ENCODE measurements at places on chromosomes 11 and 22. TPM values are rescaled to one million over a fixed set of nuclear protein-coding genes. Genes with fewer than 3 reads are reported as not detected.

The XRRA1 gene
- total RNA-seq: 5.9 TPM

The CCDC87 gene
- total RNA-seq: not detected

The OLFML1 gene
- total RNA-seq: 19.0 TPM

The RPS6KA4 gene
- 28.7 TPM for total RNA-seq

The KLHL35 gene
- not detected for total RNA-seq

The DDI1 gene
- total RNA-seq: not detected

The CLTCL1 gene
- 20.5 TPM for total RNA-seq

The LRRN4CL gene
- 36.2 TPM for total RNA-seq

DNA sequence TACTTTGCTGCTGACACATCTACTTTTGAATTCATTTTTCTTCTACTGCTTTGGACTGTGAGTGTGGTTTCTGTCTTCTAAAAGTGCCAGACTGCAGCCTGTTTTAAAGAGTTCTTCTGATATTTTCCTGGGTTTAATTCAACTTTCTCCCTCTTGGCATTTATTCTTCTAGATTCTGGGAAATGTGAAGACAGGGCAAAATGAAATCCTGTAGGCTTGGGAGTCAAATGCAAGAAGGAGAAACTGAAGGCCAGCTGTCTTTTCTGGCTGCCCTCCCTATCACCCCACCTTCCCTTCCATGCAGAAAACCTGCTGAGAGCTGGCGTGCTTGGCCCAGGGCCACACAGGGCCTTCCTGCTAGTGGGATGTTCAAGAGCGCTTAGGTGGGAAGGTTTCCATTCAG is 7.6 kb downstream of the ZNF70 start:
- DNase-seq: no peak

DNA sequence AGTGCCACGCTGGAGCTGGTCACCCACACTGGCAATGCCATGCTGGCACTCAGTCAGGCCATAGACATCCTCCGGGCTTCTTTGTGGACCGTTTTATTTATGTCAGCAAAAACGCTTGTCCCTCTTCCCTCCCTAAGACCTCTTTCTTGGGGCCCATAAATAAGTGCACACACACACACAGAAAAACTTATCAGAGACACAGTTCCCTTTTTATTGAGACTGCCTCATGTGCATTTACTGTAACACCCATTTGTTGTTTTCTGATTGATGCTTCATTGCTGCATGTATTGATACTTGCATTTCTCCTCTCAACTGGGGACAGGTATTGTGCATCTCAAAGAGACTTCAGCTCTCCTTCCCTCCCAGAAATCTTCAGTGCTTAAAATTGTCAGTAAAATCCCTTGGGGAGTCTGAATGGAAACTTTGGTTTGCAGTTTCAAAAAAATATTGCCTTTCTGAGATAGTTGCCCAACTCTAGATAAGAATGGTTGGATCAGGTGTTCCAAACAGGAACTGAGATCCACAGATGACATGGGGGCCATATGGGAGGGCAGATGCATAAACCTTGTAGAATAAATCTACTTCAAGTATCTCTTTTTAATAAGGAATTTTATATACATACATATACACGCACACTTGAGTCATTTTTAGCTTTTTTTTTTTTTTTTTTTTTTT is 50.9 kb downstream of the PPP2R1B start:
- DNase-seq: no peak

DNA sequence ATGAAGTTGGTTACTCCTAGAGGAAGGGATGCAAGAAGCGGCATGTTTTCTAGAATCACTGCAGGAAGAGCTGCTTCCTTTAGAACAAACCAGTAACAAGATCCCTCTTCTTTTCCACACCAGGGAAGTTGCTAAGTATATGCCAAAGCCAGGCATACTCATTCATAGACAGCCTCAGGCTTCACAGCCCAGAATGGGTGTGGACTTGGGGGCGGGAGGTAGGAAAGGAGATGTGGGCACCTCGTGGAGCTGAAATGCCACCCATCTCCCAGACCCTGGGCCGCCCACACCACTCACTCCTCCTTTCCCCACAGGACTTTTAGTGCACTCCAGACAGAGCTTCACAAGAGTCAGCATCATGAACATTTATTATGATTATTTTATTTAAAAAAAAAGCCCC is 16.0 kb upstream of the TMEM121B start:
- DNase-seq: no peak

DNA sequence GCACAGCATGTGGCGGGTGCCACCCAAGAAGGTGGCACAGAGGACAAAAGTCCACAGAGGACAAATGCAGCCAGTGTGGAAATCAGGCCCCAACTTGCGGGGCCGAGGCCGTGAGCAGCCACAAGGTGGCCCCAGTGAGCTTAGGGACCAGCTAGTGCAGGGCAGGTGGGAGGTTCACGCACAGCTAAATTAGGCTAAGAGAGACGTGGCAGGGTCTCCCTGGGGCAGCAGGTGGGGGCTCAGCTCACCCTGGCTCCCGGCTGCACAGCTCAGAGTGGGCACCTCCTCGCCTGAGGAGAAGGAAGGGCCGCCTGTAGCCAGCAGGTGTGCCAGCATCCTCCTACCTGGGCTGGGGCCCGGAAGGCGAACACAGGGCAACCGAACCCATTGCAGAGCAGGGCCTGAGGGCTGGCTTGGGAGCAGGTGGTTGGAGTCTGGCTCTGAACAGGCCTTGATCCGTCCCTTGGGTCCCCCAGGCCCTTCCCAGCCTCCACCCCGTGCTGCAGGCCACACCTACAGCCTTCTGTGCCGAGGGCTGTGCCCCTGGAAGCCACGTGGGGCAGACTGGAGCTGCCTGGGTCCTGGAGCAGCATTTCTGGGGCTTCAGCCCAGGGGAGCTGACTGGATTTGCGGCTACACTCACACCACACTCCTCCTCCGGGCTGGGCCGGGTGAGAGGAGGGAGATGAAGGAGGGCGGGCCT is 26.1 kb upstream of the CELSR1 start:
- DNase-seq: peak; percentile 56

DNA sequence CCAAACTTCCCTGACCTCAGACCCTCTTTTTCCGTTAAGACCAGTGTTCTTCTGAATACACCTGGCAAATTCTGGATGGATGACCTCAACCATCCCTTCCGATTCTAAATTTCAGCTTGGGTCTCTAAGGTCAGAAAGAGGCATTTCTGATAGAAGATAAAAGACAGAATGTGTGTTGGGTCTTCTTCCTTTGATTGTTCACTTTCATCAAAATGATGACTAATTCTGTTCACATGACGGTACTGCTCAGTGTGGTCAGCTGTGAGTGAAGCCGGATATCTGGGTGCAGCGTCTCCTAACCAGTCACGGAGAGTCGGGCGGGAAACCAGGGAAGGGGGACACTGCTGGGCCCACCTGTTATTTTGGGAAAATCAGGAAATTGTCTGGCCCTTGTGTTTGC is 151.6 kb upstream of the NAV2 start:
- no peak for DNase-seq

DNA sequence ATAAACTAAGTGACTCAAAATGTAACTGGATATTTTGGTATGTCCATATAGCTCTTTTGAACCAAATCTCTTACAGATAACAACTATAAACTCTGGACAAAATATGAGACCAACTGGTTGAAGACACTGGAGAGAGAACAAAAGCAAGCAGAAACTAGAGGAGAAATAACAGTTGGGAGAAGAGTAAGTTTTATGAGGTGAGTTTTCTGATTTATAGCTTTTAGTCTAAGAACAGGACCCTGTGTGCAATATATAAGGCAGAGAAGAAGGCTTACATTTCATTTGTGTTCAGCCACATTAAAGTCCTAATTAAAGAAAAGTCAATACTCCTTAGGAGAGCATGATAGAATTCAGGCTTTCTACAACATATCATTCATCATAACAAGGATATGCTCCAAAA is 71.0 kb upstream of the AMOTL1 start:
- DNase-seq: no peak

GRCh38 chr11:67583247-67584204 is at the start of gene GSTP1:
Gene GSTP1, plus strand, starts transcription at chr11:67583812. Its CDS starts 32 bp downstream, at chr11:67583844.
- peak; percentile 94 for DNase-seq

DNA sequence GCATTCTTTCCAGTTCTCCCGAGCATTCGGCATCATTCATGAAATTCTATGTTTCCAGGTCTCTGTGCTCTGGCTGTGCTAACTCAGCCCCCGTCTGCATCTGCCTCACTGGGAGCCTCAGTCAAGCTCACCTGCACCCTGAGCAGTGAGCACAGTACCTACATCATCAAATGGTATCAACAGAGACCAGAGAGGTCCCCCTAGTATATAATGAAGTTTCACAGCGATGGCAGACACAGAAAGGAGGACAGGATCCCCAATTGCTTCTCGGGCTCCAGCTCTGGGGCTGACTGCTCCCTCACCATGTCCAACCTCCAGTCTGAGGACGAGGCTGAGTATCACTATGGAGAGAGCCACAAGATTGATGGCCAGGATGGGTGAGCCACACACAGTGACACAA is 52.8 kb upstream of the IGLL5 start:
- no peak for DNase-seq

DNA sequence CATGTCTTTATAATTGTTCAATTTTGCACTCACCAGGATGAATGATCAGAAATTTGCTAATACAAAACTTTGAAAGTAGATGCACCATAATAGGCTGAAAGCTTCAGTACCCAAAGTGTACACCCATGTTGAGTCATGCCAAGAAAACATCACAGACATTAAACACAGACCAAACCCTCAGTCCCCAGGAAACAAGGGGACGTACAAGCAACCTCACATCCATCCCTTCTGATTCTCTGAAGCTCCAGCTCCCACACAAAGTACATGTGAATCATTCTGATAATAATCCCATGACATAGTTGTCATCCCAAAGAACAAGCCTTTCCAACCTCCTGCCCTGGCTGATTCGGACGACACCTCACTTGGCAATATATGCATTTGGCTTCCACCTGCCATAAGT is 183.8 kb downstream of the SNX19 start:
- no peak for DNase-seq

- no peak for DNase-seq
These were observed 125.2 kb downstream of the TEAD1 start for GRCh38 chr11:12799334-12799835.

DNA sequence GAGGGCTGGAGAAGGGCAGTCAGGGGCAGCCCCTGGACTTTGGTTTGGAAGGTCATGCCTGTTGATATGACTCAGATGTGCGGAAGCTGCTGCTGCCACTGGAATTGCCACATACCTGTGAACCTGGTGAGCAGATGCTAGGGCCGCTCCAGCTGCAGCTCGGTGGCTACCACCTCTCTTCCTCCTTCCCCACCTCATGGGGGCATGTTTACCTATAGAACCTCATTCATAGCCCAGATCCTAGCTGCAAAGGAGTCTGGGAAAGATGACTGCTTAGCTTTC is 17.5 kb upstream of the TSPAN18 start:
- no peak for DNase-seq
